Activated CD8-positive, alpha-beta memory T cell treated with anti-CD3 and anti-CD28 coated beads, Interleukin-2, amount 10 ng/mL, durations not matched to agents 7 days and 5 days (primary cell): ENCODE measurements at places on chromosomes 1 and 21.

- DNase-seq, result no peak
Measured at GRCh38 chr1:3494321-3495308, 40.1 kb downstream of the ARHGEF16 start.

DNA sequence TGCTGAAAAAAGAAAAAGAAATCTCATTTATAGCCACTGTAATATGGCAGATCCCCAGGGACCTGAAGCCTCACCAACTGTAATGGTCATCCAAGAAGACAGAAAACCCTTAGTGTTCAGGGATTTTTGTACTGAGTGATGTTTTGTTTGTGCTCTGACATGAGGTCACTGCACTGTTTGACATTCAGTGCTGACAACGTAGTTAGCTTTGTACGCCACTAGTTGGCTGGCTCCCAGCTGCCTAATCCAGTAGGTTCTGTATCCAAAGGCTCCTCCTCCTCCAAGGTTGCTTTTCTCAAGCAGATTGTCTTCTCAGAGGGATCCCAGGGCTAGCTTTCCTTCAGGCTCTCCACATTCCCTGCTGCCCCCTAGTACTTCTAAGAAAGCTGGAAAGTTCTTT lies 9.5 kb upstream of the YRDC start:
- no peak for DNase-seq

- DNase-seq, result peak; percentile 45
Measured at GRCh38 chr1:158117854-158118704, 62.6 kb upstream of the CD1D start.

GRCh38 chr1:172287208-172287607 lies 133.3 kb upstream of the C1orf105 start:
- DNase-seq, result no peak

DNA sequence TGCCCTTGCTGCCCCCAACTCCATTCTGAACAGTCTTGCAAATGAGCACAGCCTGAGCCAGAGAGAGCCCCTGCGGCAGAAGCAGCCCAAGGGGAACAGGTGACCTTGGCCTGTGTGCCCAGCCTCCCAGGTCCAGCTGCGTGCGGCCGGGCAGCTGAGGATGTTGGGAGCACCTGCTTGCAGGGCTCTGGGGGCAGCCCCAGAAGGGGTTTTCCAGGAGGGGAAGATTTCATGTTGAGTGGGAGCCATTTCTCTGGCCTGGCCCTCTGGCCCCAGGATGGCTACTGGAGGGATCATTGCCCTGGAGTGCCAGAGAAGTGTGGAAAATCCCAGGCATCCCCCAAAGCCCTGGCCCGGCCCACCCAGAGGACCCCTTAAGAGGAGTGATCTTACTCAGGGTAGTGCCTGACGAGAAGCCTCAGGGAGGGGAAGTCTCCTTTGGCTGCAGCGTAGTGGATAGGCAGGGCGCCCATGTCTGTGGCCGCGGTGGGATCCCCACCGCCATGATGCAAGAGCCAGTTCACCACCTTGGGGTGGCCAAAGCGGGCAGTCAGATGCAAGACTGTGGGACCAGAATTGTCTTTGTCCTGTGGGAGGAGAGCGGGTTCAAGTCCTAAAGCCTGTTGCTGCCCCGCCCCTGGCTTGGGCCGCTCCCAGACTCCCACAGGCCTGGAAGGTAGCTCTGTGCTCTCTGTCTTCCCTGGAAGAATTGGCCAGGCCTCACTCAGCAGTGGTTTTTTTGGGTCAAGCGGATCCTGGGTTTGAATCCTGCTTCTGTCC lies 20.6 kb upstream of the RNU1-4 start:
- no peak for DNase-seq

DNA sequence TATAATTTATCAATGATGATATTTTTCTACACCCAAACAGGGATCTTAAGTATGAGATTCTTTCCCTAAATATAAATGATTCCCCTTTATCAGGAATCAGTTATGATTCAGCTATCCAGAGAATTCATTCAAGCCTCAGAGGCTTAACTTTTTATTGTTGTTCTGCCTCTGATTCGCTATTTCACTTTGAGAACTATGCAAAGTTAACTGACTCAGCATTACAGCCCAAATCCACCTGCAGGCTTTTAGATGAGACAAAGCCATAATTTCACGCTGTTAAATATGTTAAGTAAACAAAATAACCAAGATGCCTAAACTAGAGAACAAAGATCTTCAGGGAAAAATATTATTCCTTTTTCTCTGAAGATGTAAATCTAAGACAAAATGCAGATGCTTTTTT lies 8.5 kb downstream of the SCYL3 start:
- DNase-seq, result no peak
